ENCODE measurements at places on chromosomes 3 and 15.

- peak; percentile 25 for DNase-seq
These were observed 30.7 kb upstream of the ANPEP start for GRCh38 chr15:89845305-89845893.

GRCh38 chr15:53116169-53116568 is 326.0 kb upstream of the ONECUT1 start:
- no peak for DNase-seq

DNA sequence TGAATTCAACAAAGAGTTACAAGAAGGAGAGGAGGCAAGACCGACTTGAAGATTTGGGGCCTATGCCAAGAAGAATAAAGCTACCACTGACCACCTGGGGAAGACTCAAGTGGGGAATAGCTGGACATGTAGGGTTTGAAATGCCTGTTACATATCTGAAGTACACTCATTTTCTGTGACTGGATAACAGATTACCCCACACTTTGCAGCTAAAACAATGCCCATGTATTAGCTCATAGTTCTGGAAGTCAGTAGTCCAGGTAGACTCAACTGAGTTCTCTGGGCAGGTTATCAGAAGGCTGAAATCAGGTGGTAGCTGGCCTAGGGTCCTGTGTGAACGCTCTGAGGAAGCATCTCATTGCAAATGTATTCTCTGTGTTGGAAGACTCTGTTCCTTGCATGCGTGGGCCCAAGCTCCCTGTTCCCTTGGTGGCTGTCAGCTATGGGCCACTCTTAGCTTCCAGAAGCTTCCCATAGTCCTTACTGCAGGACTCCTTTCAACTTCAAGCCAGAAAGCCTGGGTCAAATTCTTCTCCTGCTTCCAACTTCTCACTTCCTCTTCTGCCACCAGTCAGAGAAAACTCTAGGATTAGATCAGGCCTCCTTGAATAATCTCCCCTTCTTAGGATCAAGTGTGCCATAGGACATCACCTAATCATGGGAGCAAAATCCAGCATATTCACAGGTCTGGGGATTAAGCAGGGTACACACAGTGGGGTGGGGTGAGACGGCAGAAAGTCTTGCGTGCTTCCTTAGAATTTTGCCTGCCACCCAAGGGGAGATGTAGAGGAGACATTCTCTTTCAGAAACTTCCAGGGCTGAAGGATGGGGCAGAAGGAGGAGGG is 187.8 kb downstream of the SHQ1 start:
- DNase-seq = no peak

GRCh38 chr3:5348229-5348902 is 160.9 kb downstream of the EDEM1 start:
- no peak for DNase-seq

DNA sequence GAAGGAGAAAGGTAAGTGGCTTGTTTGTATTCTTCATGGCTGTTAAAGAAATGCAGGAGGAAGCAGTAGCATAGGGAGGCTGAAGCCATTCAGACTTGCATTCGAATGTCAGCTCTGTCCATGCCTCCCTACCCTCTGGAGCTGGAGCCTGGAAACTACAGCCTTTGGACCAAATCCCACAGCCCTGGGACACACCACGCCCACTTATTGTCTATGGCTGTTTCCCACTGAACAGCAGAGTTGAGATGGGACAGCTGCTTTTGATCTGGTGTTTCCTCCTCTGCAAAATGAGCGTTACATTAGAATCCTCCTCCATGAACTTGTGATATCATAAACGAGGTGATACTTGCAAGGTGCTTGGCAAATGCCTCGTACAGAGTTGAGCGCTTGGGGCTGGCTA is 3.6 kb downstream of the FAM107A start:
- no peak for DNase-seq

DNA sequence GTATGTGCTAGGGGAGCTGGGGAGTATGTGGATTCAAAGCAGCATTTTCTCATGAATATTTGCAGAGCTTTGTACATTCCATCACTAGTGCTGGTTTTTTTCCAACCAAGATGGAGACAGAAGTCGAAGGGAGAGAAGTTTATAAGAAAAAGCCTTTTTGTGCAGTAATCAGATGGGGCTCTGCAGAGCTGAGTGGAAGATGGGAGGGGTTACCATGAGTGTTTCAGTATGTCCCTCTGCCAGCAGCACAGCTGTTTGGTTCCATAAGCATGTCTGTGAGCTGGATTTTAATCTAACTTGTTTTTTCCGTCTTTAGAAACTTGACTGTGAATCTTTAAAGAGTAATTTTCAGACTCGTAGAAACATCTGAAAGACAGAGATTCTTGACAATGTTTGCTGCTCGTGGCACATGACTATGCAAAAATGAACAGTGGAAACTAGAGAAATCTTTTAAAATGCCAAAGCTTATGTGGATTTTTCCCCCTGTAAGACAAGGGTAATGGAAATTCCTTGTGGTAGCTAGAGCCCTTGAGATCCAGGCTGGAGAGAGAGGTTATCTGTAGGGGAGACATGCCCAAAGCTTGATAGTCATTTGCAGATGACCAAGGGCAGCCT is 20.3 kb downstream of the STARD9 start:
- DNase-seq = no peak

DNA sequence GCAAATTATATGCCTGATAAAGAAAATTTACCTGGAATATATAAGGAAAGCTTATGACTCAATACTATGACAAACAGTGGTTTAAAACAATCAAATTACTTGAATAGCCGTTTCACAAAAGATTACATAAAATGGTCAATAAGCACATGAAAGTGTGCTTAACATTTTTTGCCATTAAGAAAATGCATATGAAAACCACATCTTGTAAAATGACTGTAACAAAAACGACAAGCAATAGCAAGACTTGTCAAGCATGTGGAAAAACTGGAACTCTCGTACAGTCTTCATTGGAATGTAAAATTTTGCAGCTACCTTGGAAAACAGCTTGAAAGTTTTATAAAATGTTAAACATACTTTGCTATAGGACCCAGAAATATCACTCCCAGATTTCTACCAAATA is 1110.3 kb downstream of the NAALADL2 start:
- DNase-seq = no peak

DNA sequence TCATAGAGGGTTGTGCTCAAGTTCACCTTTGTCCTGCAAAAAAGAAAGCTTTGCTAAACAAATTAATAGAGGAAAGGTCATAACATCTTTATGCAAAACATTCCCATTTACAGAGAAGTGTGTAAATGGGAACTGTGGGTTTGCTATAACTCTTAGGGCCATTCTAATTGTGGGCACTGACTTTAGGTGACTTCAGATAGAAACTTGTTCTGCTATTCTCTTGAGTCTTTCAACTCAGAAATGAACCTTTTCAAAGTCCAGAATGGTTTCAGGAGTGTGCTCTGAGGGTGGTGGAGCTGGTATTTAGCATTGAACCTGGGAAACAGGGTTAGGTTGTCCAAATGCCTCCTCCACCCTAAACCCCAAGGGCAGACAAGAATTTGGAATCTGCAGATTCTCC is 34.0 kb downstream of the SPTSSB start:
- DNase-seq = no peak

DNA sequence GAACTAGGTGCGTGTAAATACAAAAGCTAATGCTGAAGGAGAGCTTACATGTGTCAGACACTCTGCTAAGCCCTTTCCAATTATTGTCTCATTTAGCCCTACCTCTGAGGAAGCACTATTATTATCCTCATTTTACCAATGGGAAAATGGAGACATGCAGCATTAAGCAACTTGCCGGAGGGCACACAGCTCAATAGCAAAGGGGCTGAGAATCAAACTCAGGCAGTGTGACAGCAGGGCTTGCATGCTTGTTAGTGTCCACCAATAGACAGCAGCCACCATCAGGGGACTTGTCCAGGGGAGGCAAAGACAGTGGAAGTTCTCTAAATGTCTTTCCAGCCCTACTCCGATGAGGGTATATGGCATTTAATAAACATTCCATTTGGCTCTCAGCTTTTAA is 548.6 kb downstream of the MAGI1 start:
- DNase-seq = no peak

DNA sequence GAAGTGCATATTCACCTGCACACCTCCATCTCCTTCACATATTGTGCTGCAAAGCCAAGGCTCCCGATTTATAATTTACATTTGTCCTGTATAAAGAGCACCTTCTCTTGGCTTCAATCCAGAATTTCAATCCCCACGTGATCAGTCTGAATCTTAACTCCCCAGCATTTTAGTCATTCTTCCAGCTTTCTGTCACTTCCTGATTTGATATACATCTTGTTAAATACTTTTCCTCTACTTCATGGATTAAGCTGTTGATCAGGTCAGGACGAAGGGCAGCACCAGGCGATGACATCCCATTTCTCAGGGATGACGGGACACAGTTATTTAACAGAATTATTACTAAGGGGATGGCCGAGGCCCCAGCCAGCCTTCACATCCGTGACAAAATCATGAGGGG is 212.5 kb downstream of the EPHB1 start:
- DNase-seq = peak; percentile 29

- no peak for DNase-seq
These were observed 71.4 kb upstream of the PCSK6 start for GRCh38 chr15:101560722-101561583.

DNA sequence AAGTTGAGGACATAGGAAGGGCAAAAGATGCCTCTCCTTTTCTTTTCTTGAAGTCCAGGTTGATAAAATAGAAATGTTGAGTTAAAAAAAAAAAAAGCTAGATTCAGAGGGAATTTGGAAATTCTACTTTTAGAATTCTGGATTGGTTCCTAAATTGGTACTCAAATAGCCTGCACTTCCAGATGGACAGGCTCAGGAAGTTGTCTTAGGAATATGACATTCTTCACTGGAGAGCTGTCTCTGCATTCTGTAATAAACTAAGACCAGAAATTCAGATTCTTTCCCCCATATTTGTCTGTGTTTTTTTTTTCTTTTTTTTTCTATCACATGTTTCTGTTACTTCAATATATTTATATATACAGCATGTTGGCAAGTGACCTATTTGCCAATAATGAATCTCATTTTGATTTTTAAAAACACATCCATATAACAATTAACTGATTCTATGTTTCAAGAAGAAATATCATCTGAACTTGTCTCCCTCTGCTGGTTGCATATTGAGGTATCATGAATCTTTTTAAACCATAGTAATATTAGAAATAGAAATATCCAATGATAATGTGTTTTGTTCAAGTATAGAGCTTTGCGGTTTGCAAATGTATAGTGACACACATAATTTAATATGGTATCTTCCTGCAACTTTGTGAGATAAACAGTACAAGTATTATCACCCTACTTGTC is 8.5 kb upstream of the LSAMP start:
- no peak for DNase-seq

- DNase-seq = peak; percentile 94
These were observed 89.7 kb downstream of the AQP9 start for GRCh38 chr15:58227706-58228543.

- peak; percentile 95 for DNase-seq
These were observed 5.7 kb upstream of the FBLN2 start for GRCh38 chr3:13543253-13543652.

DNA sequence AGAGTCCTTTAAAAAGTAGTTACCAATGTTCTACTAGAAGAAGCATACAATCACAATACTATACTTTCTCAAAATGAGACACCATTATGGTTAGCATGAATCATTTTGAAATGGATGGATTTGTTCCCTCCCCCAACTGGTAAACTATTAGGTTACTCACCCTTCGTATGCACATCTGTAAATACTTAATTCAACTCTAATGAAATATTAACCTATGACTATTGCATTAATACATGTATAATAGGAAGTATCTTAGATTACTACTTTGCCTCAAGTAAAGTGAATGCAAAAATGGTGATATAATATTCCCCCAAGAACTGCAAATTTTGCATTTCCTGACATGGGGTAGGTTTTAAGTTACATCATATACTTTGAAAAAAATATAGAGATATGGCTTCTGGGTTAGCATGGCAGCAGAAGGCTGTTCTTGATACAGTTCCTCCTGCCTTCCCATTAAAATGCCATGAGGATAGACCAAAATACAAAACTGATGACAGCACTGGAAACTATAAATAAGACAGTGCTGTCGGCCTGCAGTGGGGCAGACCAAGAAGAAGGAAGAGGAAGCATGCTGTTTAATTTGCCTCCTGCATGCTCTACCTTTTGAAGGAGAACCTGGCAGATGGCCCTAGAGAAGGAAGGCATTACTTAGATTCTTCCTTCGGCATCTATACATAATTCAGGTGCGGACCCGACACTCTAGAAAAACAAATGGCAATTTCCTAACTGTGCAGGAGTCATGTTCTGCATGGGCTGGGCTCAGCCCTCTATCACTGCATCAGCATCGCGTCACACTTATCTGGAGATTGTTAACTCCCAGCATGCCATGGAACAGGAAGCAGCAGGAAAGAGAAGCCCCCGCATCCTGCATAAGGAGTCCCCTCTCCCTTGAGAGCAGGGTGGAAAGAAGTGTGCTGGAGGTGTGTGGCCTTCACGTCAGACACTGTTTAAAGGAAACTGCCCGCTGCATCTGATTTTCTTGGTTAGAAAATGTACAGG is 41.8 kb upstream of the NEO1 start:
- no peak for DNase-seq

GRCh38 chr3:160065786-160066185 is 77.2 kb downstream of the IL12A start:
- no peak for DNase-seq

DNA sequence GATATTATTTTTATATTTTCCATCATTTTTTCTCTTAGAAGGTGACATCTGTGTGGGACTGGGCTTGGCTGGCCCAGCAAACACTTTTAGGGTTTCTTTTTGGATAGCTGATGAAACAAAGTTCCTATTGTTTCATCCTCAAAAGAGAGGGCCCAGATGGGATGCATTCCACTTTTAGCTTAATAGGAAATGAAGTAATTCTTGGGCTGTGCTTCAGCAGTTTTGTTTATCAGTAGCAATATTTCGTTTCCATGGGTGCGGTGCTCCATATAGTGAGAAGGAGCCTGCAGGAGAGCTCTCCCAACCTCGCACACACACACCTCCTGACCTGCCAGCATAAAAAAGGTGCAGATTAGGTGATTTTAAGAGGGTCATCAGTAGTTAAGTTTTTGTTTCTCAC is 147.5 kb downstream of the AKAP13 start:
- peak; percentile 4 for DNase-seq

DNA sequence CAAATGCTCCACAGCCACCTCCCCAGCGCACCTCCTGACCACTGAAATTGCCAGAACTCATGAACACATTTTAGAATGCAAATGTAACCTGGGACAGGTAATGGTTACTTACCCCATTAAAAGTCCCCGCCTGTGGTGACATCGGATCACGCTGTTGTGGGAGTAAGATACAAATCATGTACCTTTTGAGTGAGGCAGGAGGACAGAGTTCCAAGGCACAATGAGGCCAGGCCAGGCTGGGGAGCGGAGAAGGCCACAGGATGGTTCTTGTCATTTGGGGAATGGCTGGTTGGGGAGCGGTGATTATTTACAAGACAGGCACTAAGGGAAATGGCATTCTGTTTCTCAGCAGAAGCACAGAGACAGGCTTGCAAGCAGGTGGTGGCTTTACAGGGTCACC is 490.0 kb downstream of the EDEM1 start:
- DNase-seq = no peak

GRCh38 chr15:42788725-42789124 is 51.8 kb upstream of the CDAN1 start:
- no peak for DNase-seq

DNA sequence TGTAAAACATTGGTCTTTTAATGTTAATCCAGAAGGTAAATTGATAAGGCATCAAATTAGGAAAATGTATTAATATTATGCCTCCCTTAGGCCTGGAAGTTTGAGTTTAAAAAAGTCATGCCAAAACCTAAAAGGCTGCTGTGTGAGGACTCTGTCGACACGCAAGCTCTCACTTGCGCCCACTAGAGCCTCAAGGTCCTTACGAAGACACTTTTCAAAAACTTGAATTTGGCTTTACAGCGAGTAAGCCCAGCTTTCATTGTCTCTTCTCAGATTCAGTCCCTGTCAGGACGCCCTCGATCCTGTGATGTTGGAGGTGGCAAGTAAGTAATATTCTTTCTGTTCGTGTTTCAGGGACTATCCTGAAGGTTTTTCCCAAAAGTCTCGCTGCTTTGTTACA is 89.7 kb downstream of the CRTC3 start:
- DNase-seq = no peak

Measured in trophoblast cell (in vitro differentiated cells and primary cell).